ENCODE measurements at places on chromosomes 6 and 20.

DNA sequence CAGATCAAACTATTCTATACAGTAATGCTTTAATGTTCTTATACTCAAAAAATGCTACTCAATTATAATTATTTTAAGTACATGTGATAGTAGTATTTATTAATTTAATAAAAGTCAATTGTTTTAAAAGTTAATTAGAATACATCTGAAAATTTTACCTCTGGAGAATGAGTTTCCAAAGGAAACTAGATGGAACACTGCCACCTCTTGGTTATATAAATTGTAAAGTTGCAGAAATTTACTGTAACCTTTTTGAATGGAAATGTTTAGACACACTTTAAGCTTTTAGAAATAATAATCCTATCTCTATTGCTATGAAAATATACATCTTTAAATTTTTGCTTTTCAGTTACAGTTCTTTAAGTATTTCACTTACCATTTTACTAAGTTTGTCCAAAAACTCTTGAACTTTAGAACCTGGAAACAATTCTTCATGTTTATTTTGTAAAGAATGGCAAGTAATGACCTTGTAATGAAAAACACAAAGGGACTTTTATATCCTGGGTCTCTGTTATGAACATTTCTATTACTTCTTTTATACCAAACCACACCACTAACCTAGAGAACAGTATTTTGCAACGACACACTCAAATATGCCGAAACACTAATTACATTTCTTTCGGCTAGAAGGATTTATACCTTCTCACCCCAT is 10.9 kb upstream of the BMP5 start:
- no peak for DNase-seq

- no peak for DNase-seq
Observed at GRCh38 chr6:37200085-37200484, 30.1 kb downstream of the PIM1 start.

- DNase-seq, result no peak
Observed at GRCh38 chr6:149089510-149089909, 228.0 kb upstream of the TAB2 start.

DNA sequence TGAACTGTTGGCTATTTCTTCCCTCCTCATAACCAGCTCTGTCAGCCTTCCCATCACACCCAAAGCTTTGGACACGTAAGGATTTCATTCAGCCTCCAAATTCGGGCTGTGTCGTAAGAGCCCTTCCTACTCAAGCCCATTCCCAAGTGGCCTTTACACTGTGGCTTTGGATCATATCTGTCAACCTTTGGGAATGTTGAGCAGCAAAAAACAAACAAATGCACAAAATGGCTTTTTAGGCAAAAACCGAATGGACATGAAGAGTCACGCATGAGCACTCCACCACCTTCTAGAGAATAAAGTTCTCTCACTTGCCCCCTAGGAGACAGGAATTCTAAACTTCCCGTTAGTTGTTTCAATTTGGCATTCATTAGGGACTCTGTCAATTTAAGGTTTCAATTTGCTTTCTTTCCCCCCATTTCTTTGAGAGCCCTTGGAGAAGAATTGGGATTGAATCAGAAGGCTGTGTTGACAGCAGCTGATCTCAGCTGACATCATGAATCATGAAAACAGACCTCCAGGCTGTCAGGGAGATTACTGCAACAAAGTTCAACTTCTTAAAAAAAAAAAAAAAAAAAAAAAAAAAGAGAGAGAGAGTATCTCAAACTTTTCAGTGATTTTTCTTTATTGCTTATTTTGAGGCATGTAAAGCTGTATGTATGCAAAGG is 110.3 kb downstream of the BCAS1 start:
- no peak for DNase-seq

DNA sequence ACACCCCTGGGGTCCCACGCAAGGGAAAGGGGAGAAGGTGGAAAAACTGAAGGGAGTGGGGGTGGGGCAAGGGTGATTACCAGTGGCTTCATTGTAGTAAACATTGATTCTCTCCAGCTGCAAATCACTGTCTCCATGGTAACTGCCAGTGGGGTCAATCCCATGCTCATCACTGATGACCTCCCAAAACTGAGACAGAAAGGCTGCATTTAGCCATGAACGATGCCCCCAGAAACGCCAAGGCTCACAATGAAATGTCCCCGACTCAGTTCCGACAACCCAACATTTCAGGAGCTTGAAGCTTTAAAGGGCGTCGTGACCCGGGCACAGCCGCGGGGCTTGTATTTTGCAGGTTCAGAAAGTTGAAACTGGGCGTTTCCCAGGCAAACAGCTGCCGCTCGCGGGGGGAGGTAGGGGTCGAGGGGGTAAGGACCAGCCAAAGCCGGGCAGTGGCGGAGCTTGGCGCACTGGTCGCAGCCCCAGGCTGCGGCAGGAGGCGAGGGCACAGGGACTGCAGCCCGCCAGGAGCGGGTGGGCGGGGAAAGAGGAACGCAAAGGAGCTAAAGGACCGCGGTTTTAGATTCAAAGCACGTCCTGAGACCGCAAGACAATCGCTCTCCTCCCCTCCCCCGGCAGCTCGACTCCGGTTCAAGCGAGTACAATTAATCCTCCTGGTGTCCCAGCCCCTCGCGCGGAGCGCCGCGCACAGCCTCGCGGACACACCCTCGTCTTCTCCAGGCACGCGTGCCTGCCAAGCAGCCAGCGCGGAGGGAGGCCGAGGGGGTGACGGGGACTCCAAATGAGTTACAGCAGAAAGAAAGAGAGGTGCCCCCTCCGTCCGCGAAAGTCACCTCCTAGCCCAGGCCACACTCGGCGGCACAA is 731 bp downstream of the TUBB2B start:
- peak; percentile 32 for DNase-seq

DNA sequence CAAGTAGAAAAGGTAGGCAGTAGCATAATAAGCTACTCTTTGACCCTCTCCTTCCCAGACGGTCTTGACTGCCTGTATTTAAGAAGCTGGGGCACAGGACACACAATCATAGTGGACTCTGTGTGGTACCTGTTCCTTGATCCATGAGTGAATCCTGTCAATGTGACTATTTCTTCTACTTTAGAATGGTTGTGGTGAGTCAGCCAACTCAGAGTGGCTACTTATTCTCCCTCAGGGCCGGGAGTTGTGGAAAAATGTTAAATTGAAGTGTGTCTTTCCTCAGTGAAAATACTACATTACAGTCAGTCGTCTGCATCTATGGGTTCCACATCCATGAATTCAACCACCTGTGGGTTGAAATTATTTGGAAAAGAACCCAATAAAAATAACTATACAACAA is 30.8 kb upstream of the PREP start:
- no peak for DNase-seq

GRCh38 chr6:74610352-74610751 is 595.5 kb downstream of the COL12A1 start:
- DNase-seq, result no peak

DNA sequence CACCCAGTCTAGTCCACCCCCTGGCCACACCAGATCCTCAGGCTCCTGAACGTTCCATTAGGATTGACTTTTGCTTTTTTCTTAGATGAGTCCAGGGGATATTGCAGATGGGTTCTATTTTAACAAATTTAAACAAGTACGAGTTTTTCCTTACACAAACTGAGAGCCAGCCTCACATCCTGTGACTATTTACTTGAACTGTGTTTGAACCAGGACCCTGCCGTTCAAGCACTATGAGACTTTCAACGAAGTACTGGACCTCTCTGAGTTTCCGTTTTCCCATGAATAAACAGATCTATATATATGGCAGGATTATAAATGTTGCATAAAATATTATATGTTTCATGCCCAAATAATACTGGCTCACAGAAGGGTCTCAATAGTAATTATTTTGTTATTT is 1.4 kb upstream of the METTL24 start:
- DNase-seq, result no peak

DNA sequence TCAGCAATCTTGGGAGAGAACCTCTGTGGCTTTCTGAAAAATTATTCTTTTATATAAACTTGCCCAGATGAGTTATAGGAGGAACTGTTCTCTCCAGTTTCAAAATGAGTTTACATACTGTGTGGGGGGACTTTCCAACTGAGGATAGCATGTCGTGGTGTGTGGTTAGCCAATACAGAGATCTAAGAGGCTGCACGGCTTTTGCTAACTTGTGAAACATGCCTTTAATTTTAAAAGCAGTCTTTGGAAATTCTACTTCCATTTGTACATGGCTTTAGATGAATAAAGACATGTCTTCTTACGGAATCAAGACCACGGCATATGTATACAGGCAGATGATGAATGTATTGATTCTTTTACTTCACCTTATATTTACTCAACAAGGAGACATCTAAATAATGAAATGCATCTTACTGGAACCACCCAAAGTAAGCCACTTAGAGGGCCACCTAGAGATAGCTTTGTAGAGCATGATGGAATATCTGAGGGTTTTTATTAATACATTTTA is 39.8 kb downstream of the HIVEP1 start:
- peak; percentile 78 for DNase-seq

All from activated CD4-positive, alpha-beta memory T cell treated with anti-CD3 and anti-CD28 coated beads for 36 hours (primary cell).